ENCODE measurements at places on chromosomes 16 and 17.

DNA sequence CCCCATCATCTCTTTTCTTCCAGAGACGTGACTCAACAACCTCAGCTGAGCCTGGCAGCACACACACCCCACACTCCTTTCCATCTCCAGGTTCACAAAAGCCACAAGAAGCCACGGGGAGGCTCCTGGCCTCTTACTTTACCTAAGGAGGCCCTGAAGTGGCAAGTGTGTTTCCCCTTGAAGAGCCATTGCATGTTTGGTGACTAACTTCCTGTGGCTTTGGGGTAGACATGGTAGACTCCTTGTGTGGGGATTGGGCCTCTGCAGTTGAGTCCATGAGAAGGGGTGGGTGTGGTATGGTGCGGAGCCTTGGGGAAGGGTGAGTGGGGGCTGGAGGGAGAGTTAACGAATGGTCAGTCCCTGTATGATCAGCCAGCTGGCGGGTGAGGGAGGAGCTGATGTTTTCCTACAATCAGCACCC lies 24.2 kb downstream of the SAP30BP start:
- DNase-seq, result no peak

- no peak for DNase-seq
Measured at GRCh38 chr16:86193528-86194193, 294.7 kb downstream of the IRF8 start.

- DNase-seq, result peak; percentile 66
Measured at GRCh38 chr17:68205808-68206720, 41.8 kb upstream of the AMZ2 start.

- no peak for DNase-seq
Measured at GRCh38 chr17:13584701-13585080, 17.0 kb downstream of the HS3ST3A1 start.

GRCh38 chr16:86725401-86725800 lies 147.1 kb downstream of the FOXL1 start:
- DNase-seq, result no peak

DNA sequence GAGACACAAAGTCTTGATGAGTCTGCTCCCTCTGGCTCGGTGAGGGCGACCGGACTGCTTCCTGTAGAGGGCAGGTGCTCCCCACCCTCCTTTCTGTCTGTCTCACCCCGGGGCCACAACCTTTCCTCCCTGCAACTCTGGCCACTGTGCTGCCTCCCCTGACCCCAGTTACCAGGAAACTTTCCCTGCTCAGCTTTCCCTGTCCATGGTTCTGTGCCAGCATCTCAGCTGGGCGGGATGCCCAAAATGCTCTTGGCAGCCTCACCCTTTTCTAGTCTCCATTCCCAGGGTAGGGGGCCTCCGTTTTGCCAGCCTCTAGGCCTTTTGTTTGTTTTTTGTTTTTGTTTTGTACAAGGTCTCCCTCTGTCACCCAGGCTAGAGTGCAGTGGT lies 1.4 kb downstream of the PLD2 start:
- no peak for DNase-seq

DNA sequence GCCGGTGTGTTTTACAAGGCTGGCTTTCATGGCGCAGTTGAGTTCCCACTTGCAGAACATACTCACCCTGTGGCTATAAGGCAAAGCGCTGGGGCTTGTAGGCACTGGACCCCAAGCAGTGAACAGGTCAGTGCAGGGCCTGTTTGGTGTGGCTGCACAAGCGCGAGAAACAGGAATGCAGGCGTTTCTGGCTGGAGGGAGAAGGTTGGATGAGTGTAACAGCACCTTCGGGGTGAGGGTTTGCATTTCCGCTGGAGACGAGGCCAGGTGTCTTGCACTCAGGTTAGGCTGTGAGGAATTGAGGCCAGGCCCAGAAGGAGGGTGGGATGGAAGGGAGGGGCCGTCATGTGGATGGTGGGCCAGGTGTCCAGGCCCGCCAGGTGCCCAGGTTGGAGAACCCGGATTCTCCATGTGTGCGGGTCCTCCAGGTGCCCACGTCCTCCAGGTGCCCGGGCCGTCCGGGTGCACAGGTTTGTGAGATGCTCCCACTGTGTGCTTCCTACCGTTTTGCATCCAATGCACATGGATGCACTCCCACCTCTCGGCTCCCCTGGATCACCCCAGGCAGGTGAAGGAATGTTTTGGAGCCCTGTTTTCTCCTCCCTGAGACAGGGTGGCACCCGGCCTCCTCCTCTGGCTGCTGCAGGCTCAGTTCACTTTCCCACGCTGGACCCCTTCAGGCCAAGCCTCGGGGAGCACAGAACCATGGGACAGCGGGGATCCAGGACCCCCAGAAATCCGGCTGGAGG lies 46.0 kb downstream of the SLC7A5 start:
- DNase-seq, result no peak

DNA sequence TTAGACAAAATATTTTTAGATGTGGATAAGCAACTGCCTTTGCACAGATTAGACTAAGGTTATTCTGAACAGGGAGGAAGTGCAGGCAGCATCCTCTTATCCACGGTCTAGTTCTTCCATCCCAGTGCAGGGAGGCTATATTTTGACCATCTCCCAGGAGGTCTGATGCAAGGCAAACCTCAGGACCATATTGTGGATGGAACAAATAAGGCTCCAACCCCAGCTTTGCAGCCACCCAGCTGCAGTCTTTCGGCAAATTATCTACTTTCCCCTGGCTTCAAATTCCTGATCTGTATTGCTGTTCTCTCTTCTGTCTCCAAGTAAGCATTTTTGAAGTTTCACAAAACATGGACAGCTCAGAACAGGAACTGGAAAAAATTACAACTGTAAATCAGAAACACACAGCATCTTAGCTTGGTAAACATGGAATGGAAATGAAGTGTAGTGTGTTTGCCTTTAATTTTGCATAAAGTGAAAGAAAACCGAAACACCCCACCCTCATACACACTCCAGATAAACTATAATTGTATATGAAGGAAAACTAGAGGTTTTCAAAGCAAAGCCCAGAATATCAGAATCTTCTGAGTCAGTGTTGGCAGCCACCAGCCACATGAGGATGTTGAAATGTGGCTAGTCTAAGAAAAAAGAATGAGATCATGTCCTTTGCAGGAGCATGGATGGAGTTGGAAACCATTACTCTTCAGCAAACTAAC lies 33.5 kb upstream of the MON1B start:
- DNase-seq, result no peak

DNA sequence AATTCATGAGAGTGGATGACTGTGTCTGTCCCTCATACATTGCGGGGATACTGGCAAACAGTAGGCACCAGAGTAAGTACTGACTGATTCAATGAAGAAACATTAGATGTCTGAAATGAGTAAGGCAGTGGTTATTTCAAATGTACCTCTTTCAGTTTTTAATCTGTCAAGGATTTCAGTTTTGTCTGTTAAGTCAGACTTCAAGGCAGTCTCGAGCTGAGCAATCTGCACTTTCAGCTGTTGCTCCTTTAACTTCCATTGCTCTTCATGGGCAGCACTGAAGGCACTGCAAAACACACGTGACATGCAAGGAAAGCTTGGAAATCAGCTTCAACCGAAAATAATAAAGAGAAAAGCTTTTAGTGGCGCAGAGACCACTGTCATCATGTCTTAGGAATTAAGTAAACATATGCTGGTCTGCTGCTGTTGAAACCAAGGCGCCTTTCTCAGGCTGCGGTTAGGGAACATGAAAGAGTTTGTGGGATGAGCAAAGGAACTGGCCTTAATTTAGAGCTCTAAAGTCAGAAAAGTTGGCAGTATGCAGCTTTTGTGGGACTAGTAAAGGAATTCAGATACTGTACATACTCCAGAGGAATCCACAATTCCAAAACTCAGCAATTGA lies 38.8 kb downstream of the RPGRIP1L start:
- DNase-seq, result no peak

DNA sequence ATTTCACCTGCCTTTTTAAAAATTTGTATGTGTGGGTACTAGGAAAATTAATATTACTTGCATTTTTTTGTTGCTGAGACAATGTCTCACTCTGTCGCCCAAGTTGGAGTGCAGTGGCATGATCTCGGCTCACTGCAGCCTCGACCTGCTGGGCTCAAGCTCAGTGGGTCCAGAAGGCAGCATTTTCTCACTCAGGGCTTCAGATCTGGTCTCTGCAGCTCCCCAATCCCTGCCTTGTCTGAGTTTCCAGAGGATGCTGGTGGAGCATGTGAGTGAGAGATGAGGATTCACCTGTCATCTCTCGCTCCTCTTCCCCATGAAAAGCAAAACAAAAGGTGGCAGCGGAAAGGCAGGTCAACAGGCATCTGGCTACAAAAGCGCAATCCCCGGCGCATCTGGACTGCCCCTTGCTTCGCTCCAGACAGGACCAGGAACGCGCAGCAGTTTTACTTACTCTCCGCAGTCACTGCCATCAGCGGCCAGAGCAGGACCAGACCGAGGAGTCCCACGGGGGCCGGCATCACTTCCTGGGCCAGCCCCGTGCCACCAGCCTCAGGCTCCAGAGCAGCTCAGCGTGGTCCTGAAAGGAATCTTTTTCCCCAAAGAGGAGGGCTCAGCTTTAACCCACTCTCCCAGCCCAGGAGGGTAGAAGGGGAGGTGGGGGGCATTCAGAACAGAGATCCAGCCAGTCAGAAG lies 59.9 kb downstream of the LITAF start:
- no peak for DNase-seq

DNA sequence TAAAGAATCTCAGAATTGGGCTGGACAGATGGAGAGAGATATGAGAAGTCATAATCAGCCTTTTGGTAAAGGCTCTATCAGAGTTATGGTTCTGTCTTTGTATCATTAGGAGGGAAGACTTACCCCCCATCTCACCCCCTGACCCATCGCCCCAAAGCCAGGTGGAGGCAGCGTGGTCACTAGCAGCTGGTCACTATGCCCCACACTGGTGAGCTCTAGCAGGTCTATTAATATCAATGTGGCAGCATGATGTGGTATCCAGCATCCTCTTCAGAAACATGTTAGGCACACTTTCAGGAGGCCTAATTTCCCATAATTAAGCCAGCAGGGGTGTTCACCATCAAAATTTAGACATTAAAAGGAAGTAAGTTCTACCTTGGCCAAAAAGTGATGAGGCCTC lies 183.8 kb upstream of the COX10 start:
- no peak for DNase-seq

DNA sequence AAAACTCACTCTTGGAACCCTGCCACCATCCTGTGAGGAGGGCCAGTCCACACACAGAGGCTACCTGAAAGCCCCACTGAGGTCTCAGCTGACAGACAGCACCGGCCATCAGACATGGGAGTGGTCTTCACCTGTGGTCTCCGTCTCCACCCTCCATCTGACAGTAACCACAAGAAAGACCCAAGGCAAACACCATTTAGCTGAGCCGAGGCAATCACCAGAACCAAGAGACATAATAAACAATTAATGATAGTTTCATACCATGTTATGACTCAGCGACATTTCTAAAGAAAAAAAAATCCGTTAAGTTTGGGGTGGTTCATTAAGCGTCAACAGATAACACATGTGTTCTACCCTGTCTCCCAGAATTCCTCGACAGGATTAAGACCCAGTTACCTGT lies 6.1 kb upstream of the EVPLL start:
- DNase-seq, result no peak

GRCh38 chr17:1008008-1008761 lies 11.3 kb downstream of the TIMM22 start:
- DNase-seq, result no peak

DNA sequence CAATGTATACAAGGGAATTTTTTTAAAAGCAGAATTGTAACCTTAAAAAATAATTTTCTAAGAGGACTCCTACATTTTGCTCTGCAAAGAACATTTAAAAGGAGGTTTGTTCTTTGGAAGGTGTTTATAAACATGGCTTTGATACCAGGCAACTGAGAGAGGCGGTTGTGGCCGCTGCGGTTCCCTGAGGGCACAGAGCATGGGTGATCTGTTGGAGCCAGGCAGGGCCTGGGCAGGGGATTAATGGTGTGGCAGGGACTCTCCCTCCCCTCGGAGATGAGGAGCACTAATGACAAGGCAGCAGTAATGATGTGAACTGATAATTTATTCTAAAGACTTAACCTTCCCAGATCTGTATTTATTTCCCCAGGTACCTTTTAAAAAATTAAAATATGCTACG lies 65.4 kb downstream of the WWP2 start:
- DNase-seq, result no peak

- DNase-seq, result no peak
Measured at GRCh38 chr17:80923211-80924110, 68.2 kb upstream of the CHMP6 start.

Data from naive thymus-derived CD8-positive, alpha-beta T cell (primary cell).